ENCODE measurements at places on chromosomes 13 and 19.

GRCh38 chr13:107208889-107209288 is 641.0 kb upstream of the ARGLU1 start:
- DNase-seq: no peak

DNA sequence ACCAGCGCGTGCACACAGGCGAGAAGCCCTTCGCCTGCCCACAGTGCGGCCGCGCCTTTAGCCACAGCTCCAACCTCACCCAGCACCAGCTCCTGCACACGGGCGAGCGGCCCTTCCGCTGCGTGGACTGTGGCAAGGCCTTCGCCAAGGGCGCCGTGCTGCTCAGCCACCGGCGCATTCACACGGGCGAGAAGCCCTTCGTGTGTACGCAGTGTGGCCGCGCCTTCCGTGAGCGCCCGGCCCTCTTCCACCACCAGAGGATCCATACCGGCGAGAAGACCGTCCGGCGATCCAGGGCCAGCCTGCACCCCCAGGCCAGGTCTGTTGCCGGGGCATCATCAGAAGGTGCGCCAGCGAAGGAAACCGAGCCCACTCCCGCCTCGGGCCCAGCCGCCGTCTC is 4.4 kb upstream of the ZNF446 start:
- no peak for DNase-seq

- no peak for DNase-seq
Measured at GRCh38 chr13:98975822-98976261, 2.0 kb downstream of the DOCK9 start.

- no peak for DNase-seq
Measured at GRCh38 chr13:54356849-54357248, 1328.2 kb downstream of the OLFM4 start.

DNA sequence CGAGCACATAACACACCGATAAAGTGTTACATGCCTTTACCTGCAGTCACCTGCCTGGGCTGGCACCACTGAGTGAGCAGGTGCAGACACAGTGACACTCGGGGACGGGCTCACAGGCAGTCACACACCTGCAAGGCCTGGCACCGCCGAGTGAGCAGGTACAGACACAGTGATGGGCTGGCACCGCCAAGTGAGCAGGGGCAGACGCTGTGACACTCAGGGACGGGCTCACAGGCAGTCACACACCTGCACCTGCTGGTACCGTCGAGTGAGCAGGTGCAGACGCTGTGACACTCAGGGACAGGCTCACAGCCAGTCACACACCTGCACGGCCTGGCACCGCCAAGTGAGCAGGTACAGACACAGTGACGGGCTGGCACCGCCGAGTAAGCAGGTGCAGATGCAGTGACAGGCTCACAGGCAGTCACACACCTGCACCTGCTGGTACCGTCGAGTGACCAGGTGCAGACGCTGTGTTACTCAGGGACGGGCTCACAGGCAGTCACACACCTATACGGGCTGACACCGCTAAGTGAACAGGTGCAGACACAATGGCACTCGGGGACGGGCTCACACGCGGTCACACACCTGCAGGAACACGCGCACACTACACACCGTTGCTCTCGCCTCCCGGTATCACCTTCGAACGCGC is 470 bp downstream of the ZNF835 start:
- DNase-seq: no peak

DNA sequence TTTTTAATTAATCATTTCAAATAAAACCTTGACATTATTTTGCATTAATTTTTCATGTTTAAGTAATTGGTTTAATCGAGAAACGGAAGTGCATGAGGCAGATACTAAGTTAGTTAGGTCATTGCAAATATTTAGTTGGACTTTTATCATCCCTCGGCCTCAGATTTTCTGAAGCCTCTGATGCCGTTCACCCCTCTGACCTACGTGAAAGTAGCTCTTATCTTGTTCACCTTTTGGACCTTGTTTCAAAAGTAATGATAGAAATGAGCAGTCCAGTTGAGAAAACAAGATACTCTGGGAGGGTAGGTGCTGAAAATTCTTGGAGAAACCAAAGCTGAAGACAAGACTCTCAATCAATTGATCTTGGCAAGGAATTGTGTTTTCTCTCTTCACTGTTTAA is 23.0 kb downstream of the LAIR2 start:
- DNase-seq: no peak

DNA sequence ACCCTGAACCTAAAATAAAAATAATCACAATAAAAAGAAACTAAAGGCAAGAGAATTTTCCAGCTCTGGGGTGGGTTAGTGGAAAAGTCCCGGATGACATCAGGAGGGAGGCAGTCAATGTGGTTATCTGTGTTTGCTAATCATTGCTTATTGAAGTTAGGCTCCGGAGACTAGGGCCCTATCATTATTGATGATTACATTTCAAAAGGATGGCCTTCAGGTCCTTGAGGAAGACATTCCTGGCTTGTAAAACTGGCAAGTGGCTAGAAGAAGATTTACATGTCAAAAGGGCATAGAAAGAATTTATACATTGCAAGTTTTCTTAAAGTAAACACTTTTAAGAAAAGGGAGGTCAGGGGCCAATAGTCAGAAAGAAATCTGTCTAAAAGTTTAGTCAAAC is 123.4 kb downstream of the POSTN start:
- no peak for DNase-seq

- DNase-seq: no peak
Measured at GRCh38 chr13:113148407-113148806, 10.0 kb upstream of the PROZ start.

DNA sequence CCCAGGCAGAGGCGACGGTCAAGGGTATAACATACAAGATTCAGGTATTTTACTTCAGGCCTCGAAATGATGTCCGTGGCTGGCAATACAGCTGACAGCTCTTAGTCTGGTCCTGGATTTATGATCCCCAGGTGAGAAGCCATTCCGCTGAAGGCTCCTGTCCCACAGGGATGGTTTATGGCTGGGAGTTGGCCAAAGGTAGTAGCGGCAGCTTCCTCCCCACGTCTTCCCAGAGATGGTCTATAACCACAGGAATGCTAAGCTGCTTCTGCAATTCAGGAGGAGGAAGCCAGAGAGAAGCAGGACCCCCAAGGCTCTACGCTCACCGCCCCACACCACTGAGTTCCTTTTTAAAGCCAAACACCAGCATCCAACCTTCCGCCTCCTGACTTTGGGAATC is 27.1 kb downstream of the OLFM2 start:
- no peak for DNase-seq

DNA sequence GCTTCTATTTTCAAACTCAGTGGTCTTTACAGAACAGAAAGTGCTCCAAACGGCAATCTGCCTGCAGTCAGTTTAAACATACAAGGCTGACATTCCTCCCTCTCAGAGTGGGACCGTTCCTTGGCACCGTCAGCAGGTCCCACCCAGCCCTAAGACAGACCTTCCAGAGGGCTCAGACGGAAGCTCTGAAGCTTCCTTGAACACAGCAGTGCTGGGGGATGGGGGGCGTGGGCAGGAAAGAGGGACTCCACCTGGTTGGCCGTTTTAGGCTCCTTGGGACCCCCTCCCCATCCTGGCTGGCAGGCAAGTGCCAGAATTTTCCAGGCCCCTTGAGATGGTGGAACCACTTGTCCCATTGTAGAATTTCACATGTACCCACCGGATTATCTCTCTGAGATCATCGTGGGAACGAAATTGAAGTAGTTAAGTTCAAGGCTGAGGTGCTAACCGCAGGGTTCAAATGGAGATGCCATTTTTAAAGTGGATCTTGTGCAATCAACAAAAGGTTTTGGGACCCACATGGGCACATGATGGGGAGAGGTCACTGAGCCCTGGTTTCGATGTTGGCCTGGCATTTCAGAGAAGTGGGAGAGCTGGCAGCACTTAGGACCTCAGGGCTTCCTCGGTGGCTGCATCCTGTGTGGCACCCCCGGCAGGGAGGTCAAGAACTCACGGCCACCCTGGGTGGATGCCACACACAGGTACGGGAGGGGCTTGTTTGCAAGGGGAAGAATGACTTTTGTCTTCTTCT is 46.2 kb downstream of the KLF2 start:
- DNase-seq: no peak

DNA sequence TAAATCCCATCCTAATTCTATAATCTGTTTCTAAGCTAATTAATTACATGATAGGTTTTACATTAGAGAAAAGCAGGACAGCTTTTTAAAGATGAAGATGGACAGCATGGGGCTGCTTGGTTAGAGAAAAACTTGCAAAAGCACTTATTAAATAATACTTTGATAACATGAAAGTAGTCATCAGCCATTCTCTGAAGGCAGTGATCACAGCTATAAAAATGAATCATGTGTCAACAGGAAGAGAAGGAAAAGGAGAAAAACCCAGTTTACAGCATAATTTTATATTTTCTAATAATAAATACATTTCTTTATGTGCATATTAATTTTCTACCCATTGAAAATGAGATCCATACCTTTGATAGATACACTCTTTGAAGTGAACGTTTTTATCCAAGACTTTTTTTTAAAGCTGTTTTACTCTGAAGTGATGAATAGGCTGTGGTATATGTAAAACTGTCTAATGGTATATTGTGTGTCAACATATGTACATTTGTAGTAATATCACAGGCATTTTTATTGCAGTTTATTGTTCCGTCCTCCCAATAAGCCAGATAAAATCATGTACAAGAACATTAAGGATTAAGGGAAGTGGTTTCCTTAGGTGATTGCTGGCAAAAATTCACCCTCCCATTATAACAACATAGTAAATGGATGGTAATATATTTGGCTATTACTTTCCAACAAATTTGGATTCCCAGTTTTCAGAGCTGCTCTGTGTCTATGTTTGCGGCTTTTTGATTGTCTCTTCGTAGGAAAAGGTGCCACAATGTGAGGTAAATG is 1.3 kb upstream of the KLF5 start:
- DNase-seq: no peak

GRCh38 chr19:52922841-52923777 is at the start of gene ZNF888:
Gene ZNF888 (minus strand): TSS chr19:52923428. CDS start chr19:52917873, 5,555 bp downstream.
- peak; percentile 76 for DNase-seq

GRCh38 chr19:44703336-44704078 is 4.6 kb downstream of the CEACAM16 start:
- DNase-seq: no peak

- DNase-seq: no peak
Measured at GRCh38 chr19:38252941-38253691, 3.1 kb downstream of the PPP1R14A start.

DNA sequence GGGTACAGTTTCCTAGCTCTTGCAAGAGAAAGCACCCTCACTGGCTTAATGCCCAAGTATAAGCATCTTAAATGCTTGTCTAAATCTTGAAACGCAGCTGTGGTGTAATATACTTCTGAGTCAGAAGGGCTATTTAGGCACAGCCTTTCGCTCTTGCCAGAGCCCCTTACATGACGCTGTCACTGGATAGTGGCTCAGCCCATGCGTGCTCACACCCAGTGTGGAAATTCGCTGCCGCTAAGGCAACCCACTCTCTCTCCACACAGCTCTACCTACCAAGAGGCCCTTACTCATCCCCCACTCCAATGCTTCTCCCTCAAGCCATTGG is 24.0 kb downstream of the UQCRFS1 start:
- DNase-seq: no peak

DNA sequence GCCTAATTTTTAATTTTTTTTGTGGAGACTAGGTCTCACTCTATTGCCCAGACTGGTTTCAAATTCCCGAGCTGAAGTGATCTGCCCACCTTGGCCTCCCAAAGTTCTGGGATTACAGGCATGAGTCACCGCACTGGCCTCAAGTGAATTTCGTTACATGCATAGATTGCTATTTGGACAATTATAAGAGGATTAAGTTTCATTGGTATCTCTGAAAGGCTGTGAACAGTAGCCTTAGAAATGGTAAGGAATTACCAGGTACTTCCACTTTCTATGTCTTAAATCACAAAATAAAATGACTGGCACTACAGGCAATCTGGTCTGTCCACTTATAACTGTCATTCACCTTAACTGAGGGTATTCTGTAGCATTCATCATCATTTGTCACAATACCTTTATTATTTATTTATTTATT is 2.9 kb upstream of the CCDC9 start:
- no peak for DNase-seq

- DNase-seq: no peak
Measured at GRCh38 chr13:109214393-109214792, 572.0 kb downstream of the IRS2 start.

GRCh38 chr13:113849546-113849945 is 14.3 kb downstream of the GAS6 start:
- no peak for DNase-seq

DNA sequence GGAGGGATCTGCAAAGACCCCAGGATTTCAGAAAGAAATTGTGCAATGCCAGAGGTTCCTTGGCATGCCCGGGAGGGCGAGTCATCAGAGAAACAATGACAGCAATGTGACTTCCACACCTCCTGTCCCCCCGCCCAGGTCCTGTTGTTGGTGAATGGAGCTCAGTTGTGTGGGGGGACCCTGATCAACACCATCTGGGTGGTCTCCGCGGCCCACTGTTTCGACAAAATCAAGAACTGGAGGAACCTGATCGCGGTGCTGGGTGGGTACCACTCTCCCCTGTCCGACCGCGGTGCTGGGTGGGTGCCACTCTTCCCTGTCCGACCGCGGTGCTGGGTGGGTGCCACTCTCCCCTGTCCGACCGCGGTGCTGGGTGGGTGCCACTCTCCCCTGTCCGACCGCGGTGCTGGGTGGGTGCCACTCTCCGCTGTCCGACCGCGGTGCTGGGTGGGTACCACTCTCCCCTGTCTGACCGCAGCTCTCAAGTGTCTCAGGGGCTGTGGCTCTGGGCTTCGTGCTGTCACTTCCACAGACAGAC is 5.2 kb upstream of the F10 start:
- DNase-seq: no peak

GRCh38 chr13:73517766-73518165 is 459.0 kb downstream of the KLF5 start:
- DNase-seq: no peak

Measured in T-cell (primary cell).